ENCODE measurements at places on chromosomes 2 and 18.
A peak's percentile ranks its signal among the peaks of the same experiment; 100 is the strongest.

DNA sequence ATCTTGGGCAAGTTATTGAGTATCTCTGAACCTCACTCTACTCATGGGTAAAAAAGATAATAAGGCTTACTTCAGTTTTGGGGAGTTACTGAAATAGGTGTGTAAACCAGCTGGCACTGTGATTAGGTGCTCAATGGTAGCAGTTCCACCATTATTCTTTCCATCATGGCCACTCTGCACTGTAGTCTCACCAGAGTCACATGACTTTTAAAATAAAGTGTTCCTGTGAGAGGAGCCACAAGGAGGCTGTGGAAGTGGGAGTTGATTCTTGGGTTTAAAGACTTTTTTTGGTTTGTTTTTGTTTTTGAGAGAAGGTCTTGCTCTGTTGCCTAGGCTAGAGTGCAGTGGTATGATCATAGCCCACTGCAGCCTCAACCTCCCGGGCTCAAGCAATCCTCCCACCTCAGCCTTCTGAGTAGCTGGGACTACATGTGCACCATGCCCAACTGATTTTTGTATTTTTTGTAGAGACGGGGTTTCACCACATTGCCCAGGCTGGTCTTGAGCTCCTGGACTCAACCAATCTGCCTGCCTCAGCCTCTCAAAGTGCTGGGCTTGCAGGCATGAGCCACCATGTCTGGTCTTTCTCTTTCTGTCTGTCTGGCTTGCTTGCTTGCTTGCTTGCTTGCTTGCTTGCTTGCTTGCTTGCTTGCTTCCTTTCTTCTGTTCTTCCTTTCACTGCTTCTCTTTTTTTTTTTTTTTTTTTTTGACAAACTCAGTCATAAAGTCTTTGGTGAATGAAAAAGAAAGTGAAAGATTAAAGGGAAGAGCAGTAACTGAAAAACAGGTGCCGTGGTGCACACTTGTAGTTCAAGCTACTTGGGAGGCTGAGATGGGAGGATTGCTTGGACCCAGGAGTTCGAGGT, 21.2 kb upstream of the ACVR1 start:
- DNase-seq = no peak

DNA sequence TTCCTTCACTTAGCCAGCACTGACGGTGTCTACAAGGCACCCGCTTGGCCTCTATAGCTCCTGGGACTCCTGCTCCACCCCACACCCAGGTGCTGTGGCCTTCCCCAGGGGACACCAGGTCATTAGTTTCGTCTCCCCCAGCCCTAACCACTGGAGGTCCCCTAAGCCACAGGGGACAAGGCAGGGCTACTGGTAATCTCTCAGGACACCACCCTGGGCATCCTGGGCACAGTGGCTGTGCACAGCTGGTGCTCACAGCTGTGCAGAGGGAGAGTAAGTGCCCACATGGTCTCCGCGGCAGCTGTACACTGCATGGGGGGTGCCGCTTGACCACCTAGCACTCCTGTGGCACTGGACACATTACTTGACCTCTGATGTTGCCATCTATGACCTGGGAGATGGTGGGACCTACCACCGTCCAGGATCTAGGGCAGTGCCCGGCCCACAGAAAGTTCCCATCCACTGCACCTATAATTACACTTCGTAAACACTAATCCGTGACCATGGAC, 134.0 kb downstream of the HDAC4 start:
- DNase-seq = no peak

- no peak for DNase-seq
Measured at GRCh38 chr2:44655401-44655864, 286.1 kb upstream of the SIX3 start.

DNA sequence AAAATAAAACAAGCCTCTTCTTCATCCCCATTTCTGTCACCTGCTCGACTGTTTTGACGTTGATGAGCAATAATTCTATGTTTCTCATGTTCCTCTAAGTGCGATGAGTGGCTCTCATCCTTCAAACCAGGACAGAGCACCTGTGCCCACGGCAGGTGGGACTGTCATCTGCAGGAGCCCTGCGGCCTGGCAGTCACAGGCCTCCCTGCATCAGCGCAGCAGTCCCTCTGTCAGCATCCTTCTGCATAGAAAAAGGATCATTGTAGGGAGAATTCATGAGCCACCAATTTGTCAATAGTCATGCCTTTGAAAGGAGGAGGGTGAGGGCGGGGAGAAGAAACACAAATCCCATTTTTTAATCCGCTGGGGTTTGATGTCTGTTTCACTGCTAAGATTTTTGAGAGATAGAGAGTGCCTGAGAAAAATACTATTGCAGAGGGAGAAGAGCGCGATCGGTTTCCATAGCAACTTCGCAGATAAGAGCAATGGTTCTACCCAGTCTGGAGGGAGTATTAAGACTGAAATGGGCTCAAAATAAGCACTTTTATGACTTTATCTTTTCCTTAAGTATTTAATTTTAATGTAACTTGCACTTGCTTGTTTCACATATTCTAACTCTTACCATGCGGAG, 234.3 kb upstream of the NCKAP5 start:
- DNase-seq = no peak

DNA sequence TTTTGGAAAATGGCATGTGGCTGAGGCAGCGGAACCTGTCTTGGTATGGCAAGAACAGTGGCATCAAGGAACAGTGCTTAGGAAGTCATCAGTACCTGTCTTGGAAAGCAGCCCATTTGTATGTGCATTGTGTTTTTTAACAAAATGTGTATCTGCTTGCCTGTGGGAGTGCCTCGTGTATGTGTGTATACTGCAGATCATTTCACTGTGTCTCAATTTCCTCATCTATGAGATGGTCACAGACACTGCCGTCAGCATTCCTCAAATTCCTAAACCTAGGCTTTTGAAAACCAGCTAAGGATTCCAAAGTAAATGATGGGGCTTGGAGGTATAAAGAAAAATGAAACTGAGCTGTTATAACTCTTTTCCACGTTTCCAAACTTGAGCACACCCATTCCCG, 441.3 kb downstream of the RND3 start:
- no peak for DNase-seq

- peak; percentile 48 for DNase-seq
Measured at GRCh38 chr2:112259509-112260294, 4.9 kb upstream of the ZC3H8 start.
